Foreskin fibroblast (primary cell): ENCODE measurements at places on chromosomes 2 and 18.

DNA sequence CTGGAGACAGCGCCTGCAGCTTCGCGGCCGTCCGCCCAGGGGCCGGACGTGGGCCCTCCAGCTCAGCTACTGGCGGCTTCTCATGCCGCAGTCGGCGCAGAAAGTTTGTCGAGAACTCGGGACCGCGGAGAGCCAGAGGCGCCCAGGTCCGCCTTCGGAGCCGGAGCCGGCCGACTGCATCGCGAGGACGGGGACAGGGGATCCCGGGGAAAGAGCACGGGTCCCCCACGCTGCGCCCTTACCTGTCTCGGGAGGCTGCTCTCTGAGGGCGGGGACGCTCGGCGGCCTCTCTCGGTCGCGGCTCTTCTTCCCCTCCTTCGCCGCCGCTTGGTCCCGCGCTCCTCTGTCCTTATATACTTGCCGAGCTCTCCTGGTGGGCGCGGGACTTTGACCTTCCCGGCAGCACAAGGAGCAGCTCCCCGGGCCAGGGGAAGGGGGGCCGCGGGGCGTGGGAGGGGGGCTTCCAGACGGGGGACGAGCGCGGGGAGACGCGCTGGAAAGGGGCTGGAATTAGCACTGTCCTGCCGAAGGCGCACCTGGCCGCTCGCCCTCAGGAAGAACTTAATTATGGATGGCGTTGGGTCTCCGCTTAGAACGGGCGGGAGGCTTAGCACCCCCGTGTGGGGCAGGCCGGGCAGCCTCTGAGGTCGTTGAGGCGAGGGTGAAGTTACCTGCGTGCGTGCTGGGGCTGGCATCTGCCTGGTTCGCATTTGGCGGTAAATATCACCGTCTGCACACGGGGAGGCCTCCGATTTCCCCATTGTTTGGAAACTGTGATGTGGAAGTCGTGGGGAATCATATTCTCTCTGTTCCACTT lies at the start of gene POMC:
TSS of gene POMC (minus strand) at position 325 of the 817 bp plus-strand sequence. CDS start 3,808 bp downstream, outside the sequence.
- peak; percentile 11 for DNase-seq

GRCh38 chr2:233544200-233544610 lies 22.4 kb downstream of the USP40 start:
- no peak for DNase-seq

- peak; percentile 91 for DNase-seq
Observed at GRCh38 chr2:219688560-219689445, 61.4 kb downstream of the SLC4A3 start.

DNA sequence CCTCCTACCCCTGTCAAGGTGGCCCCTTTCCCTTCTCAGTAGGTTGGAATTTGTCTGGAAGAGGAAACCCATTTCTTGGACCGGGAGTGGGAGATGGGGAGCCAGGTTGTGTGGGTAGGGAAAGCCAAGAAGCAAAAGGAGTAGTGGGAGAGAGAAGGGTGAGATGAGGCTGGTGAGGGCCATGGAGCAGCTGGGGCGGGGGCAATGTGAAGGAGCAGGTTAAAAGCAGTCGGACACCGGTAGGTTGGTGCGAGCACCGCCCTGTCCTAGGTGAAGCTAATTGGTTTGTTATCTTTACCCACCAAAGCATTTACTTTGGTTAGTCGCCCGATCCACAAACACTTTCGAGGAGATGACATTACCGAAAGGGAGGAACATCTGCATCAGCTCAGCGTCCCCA lies 306.8 kb downstream of the CELF4 start:
- DNase-seq, result no peak

DNA sequence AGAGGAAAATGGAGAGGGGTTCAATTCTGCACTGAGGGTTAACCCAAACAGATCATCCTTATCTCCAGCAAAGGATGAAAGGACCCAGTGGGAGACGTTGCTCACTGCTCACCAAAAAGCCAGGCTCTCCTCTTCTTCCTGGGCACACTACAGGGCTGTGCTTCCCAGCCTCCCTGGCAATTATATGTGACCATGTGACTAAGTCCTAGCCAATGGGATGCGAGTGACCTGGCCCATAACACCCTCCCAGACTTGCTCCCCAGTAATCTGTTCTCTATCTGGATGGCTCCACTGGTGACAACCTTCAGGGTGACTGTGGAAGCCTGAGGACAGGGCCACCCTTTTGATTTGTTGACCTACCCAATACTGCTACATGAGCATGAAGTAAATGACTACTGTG lies 10.9 kb upstream of the PRKCE start:
- DNase-seq, result no peak

- DNase-seq, result no peak
Observed at GRCh38 chr2:56268856-56269255, 85.1 kb downstream of the CCDC85A start.

- no peak for DNase-seq
Observed at GRCh38 chr2:35580956-35581355, 774.6 kb upstream of the CRIM1 start.
